ENCODE measurements at places on chromosomes 6 and 20. TPM values are rescaled to one million over a fixed set of nuclear protein-coding genes. Genes with fewer than 3 reads are reported as not detected.
A peak's percentile ranks its signal among the peaks of the same experiment; 100 is the strongest.

GRCh38 chr6:165697171-165697570, 34.1 kb upstream of the PDE10A start:
- no peak overlapping the region for H3K4me3 ChIP-seq
- DNase-seq = no peak
- H3K36me3 ChIP-seq = peaks cover 5% of the 10 kb centered on the region
- no peaks in the 10 kb centered on the region for H3K4me1 ChIP-seq
- H3K27ac ChIP-seq = peak overlapping the region; percentile 64

DNA sequence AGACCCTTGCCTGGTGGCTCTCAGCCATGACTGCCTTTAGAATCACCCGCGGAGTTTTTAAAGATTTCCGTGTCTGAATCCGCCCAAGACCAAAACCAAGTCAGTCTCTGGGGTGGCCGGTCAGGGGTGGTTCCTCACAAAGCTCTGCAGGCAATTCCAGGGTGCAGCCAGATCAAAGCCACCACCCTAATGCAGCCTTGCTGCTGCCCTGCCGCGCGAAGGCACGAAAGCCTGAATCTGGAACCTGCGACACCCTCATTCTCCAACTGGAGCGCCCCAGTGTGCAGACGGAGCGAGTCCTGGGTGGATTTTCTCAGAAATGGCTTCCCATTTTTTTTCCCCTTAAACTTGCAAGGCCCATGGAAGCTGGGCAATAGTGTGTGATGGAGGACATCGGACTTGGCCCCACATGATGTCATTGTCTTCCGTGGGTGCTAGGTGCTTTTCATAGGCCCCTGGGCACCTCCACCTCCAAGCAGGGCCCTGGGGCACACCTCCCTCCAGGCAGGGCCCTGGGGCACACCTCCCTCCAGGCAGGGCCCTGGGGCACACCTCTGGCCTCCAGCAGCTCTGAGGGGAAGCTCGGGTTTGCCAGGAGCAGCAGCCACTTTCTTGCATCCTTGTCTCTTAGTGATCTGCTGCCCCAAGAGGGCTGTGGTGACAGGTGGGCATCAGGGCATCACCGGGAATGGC, 343.1 kb downstream of the ZFAND3 start:
- peaks cover 4% of the 10 kb centered on the region for H3K4me1 ChIP-seq
- no peak overlapping the region for H3K4me3 ChIP-seq
- H3K27ac ChIP-seq = no peak overlapping the region
- no peaks in the 10 kb centered on the region for H3K27me3 ChIP-seq
- peaks cover 30% of the 10 kb centered on the region for H3K36me3 ChIP-seq

TCP11 gene
- not detected for total RNA-seq

GRCh38 chr20:47951521-47951971, 166.3 kb upstream of the SULF2 start:
- no peaks in the 10 kb centered on the region for H3K36me3 ChIP-seq
- H3K4me1 ChIP-seq = peaks cover 35% of the 10 kb centered on the region
- H3K4me3 ChIP-seq = no peak overlapping the region

ALDH8A1 gene
- 1.2 TPM for total RNA-seq

GRCh38 chr6:3869632-3870527, 20.7 kb downstream of the FAM50B start:
- no peak for DNase-seq
- peaks cover 4% of the 10 kb centered on the region for H3K4me1 ChIP-seq
- H3K27me3 ChIP-seq = no peaks in the 10 kb centered on the region
- H3K36me3 ChIP-seq = no peaks in the 10 kb centered on the region
- no peak overlapping the region for H3K4me3 ChIP-seq

GRCh38 chr6:73503027-73503772, 17.6 kb downstream of the EEF1A1 start:
- DNase-seq = no peak
- no peaks in the 10 kb centered on the region for H3K4me1 ChIP-seq
- peaks cover 4% of the 10 kb centered on the region for H3K36me3 ChIP-seq
- H3K27me3 ChIP-seq = no peaks in the 10 kb centered on the region
- H3K4me3 ChIP-seq = no peak overlapping the region
- no peak overlapping the region for H3K27ac ChIP-seq

GRCh38 chr6:24287239-24287638, 70.6 kb downstream of the DCDC2 start:
- no peak for DNase-seq
- H3K27me3 ChIP-seq = no peaks in the 10 kb centered on the region
- H3K36me3 ChIP-seq = no peaks in the 10 kb centered on the region
- H3K4me1 ChIP-seq = peaks cover 12% of the 10 kb centered on the region

- H3K27ac ChIP-seq = no peak overlapping the region
- no peak overlapping the region for H3K4me3 ChIP-seq
- H3K4me1 ChIP-seq = no peaks in the 10 kb centered on the region
- no peak for DNase-seq
- H3K27me3 ChIP-seq = no peaks in the 10 kb centered on the region
- no peaks in the 10 kb centered on the region for H3K36me3 ChIP-seq
These were observed 46.6 kb upstream of the CCDC167 start for GRCh38 chr6:37546141-37546871.

- DNase-seq = no peak
- H3K27me3 ChIP-seq = peaks cover 81% of the 10 kb centered on the region
- H3K36me3 ChIP-seq = no peaks in the 10 kb centered on the region
- H3K4me1 ChIP-seq = peaks cover 17% of the 10 kb centered on the region
- no peak overlapping the region for H3K27ac ChIP-seq
- H3K4me3 ChIP-seq = no peak overlapping the region
These were observed 9.5 kb upstream of the DTNBP1 start for GRCh38 chr6:15672291-15672690.

DNA sequence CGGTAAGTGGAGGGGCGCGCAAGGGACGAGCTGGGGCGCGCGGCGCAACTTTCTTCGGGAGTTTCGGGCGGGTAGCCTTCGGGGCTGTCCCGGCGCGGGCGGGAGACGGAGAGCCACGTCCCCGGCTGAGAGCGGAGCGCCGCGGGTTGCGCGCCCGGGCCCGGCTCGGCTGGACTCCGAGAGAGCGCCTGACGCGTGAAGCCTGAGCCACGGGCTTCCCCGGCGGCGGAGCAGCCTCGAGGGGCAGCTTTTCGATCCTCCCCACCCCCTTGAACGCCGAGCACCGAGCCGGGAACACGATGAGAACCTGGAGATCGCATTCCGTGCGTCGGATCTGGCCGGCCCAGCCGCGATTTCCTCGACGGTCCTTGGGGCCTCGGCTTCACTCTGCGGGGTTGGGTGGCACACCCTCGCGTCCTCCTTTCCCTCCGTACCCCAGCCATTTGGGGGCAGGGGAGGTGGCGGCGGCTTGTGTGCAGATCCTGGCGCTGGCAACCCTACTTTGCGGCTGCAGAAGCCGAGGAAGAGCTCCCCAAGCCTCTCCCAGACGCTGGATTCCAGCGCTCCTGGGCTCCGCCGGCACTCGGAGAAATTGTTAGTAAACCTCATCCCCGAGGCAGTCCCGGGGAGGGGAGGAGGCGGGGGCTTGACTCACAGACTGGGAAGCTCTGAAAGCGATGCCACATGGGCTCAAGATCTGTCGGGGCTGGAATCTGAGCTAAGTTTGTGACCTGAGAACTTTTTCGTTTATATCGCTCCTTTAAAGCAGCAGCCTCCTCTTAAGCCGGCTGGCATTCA, 572 bp downstream of the DSE start:
- H3K36me3 ChIP-seq = no peaks in the 10 kb centered on the region
- H3K4me1 ChIP-seq = peaks cover 13% of the 10 kb centered on the region
- peak overlapping the region; percentile 43 for H3K27ac ChIP-seq

SLC2A4RG gene
- 79.1 TPM for total RNA-seq

CASS4 gene
- total RNA-seq = 0.14 TPM

DNA sequence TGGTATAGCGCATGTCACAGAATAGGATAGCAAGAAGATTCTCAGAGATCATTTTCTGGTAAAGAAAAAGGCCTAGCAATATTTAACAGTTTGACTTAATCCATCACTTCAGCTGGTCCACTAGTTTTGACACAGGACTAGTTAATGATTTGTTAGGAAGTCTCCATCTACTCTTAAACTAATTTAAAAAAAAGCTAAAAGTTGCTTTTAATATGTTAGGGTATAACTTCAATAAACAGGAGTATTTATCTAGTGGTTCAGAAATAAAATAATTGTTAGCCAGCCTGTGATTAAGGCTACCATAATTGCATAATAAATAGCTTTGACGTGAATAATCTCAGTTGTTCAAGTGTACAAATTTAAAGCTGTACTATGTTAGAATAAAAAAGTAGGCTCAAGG, 195.6 kb downstream of the FUT9 start:
- H3K27ac ChIP-seq = no peak overlapping the region
- DNase-seq = no peak
- no peaks in the 10 kb centered on the region for H3K27me3 ChIP-seq
- no peak overlapping the region for H3K4me3 ChIP-seq
- no peaks in the 10 kb centered on the region for H3K4me1 ChIP-seq

SPO11 gene
- not detected for total RNA-seq

DNA sequence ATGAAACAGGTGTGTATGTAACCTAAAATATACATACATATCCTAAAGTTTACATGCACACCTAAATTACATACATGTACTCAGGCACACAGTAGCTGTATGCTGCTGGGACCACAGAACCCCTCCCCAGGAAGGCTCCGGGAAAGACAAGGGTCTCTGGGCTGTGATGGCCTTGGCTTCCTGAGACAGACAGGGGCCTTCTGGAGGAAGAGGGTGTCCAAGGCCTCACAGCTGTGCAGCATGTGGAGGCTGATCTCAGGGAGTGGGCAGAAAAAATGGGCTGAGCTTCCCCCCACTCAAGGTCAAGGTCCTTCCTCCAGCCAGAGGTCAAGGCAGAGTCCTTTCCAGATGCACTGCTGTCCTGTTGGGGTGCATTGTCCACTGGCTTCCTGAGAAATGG, 129.1 kb upstream of the THBS2 start:
- H3K27me3 ChIP-seq = no peaks in the 10 kb centered on the region
- no peak for DNase-seq
- H3K4me1 ChIP-seq = peaks cover 6% of the 10 kb centered on the region
- no peak overlapping the region for H3K27ac ChIP-seq
- no peaks in the 10 kb centered on the region for H3K36me3 ChIP-seq

- H3K27me3 ChIP-seq = peaks cover 8% of the 10 kb centered on the region
- no peaks in the 10 kb centered on the region for H3K4me1 ChIP-seq
- no peaks in the 10 kb centered on the region for H3K36me3 ChIP-seq
- no peak overlapping the region for H3K27ac ChIP-seq
These were observed 9.5 kb downstream of the FAM209B start for GRCh38 chr20:56542489-56543030.

GRCh38 chr20:62722627-62723026, 14.0 kb downstream of the NTSR1 start:
- H3K4me3 ChIP-seq = no peak overlapping the region
- H3K27ac ChIP-seq = no peak overlapping the region
- peaks cover 25% of the 10 kb centered on the region for H3K27me3 ChIP-seq
- no peaks in the 10 kb centered on the region for H3K4me1 ChIP-seq
- peaks cover 14% of the 10 kb centered on the region for H3K36me3 ChIP-seq

DLL1 gene
- 59.8 TPM for total RNA-seq

DNA sequence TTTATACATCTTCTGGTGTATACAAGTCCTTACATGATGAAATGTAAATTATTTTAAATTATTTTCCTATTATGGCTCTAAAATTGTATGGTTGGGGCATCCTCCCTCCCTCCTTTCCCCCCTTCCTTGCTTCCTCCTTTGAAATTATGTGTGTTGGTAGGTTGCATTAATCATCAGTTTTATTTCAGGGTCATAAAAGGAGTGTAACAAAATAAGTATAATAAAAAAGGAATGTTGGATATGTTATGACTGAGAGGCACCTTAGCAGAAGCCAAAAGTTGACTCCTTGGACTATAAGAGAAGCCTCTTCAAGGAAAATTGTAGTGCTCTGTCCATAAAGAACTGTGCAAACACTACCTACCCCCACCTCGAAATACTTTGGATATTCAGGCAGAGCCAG, 46.6 kb upstream of the PTPRK start:
- no peak overlapping the region for H3K4me3 ChIP-seq
- no peaks in the 10 kb centered on the region for H3K4me1 ChIP-seq
- no peaks in the 10 kb centered on the region for H3K36me3 ChIP-seq
- no peaks in the 10 kb centered on the region for H3K27me3 ChIP-seq
- no peak for DNase-seq

TMEM217 gene
- 0.82 TPM for total RNA-seq

- no peak for DNase-seq
- peaks cover 38% of the 10 kb centered on the region for H3K36me3 ChIP-seq
- no peaks in the 10 kb centered on the region for H3K27me3 ChIP-seq
These were observed 35.6 kb downstream of the TBC1D7 start for GRCh38 chr6:13292774-13293173.

DNA sequence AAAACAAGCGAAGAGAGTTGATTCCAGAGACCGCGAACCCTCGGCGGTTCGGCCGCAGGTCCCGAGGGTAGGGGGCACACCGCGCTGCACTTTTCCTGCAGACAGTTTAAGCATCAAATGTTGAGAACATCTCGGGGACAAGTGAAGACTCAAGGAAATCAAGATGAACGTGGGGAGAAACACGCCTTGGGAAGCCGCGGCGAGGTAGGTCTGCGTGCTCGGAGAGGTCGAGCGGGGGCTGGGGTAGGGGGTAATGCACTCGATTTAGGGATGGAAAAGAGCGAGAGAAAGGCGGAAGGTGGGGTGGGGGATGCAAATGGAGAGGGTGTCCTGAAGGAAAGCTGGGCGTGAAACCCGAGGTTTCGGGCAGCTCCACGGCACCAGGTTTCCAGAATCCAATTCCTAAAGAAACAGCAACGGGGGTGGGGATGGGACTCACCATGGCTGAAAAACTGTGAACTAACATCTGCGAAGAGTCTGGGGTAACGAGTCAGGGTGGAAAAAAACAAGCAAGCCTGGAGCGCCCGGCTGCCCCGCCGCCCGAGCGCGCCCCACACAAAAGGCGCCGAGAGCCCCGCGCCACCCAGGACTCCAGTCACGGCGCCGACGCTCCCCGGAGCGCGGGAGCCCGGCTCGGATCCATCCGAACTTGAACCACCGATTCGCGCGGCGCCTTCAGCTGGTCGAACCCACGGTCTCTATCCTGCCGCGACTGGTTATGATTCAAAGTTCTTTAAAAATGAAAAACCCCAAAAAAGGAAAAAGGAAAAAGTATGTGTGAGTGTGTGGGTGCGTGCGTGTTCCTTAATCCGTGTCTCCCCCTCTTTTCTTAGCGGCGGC, 3.5 kb downstream of the TFAP2A start:
- H3K27ac ChIP-seq = peak overlapping the region; percentile 13
- H3K4me1 ChIP-seq = peaks cover 51% of the 10 kb centered on the region
- peaks cover 95% of the 10 kb centered on the region for H3K27me3 ChIP-seq

DNA sequence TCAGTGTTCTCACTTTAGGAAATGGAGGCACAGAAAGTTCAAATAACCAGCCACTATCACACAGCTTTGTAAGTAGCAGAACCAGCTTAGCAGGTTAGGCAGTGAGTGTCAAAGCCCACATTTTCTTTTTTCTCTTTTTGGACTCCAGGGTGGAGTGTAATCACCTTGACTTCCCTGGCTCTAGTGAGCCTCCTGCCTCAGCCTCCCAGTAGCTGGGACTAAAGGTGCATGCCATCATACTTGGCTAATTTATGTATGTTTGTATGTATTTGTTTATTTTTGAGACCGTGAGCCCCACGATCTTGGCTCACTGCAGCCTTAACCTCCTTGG, 7.8 kb upstream of the NCOA3 start:
- no peak for DNase-seq
- peaks cover 5% of the 10 kb centered on the region for H3K4me1 ChIP-seq
- H3K27me3 ChIP-seq = no peaks in the 10 kb centered on the region
- no peak overlapping the region for H3K4me3 ChIP-seq

DNA sequence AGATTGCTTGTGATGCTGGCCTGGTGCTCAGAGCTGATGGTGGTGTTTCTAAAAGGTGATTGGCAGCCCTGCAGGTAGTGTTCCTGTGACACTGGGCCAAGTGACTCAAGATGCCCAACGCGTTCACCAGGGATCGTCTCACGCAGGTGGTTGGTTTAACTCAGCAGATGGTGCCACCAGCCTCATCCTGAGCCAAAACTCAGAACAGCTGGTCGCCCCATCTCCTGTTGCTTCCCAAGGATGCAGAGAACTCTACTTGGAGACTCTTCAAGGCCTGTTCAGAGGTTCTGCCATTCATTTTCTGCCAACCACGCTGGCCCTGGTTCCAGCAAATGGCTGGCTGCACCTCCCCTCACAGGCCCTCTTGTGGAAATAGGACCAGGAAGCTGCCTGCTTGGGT, 394.4 kb downstream of the CDH26 start:
- H3K4me1 ChIP-seq = no peaks in the 10 kb centered on the region
- no peak overlapping the region for H3K27ac ChIP-seq
- H3K36me3 ChIP-seq = no peaks in the 10 kb centered on the region

DEF6 gene
- total RNA-seq = 1.8 TPM

Data from neural crest cell (in vitro differentiated cells).